Sigmoid colon (tissue), 7 donors: ENCODE measurements at places on chromosomes 6 and 20.

DNA sequence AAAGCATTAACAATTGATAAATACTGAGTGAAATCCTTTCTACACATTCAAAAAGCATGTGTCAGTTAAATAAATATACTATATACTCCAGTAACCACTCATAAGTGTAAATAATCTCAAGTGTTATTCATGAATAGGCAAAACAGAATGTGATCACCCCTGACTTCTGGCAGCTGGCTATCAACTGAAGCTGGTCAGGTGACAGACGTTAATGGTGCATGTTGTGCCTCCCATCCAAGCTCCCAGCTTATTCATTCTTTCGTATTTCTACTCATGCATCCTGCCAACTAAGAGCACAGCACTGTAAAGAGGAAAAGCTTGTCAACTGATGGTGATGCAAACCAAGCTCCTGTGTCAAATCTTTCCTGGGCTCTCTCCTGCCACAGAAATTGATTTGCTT lies 7.7 kb downstream of the PSMB1 start:
- no peak for DNase-seq

DNA sequence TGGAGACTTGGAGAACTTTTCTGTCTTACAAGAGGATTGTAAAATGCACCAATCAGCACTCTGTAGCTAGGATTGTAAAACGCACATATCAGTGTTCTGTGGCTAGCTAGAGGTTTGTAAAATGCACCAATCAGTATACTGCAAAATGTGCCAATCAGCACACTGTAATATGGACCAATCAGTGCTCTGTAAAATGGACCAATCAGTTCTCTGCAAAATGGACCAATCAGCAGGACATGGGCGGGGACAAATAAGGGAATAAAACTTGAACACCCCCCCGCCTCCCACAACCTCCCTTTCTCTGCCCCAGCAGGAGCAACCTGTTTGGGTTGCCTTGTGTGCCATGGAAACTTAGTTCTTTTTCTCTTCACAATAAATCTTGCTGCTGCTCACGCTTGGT lies 12.8 kb upstream of the RPS10 start:
- DNase-seq: no peak

- no peak for DNase-seq
These were observed 32.5 kb upstream of the MAS1L start for GRCh38 chr6:29520232-29520631.

DNA sequence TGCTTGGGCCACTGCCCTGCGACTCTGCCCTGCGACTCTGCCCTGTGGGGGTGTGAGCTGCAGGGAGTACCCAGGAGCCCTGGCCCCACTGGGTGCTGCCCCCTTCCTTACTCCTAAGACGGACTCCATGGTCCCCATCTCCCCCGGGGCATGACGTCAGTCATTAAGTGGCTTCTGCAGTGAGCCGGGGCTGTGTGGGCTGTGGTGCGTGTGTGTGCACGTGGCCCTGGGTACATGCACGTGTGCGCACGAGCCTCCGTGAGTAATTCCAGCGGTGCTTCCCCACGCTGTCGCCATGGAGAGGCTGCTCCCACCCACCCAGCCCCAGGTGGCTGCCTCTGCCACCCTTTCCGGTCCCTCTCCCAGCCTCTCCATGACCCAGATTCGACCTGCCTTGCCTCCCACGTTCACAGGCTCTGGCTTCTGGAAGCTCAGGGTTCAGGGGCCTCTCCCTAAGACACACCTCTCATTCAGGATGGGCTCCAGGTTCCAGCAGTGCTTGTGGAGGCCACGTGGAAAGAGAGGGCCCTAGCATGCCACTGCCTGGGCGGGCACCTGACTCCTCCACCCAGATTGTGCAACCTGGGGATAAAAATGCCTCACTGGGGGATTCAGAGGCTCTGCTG lies 88.3 kb downstream of the DLGAP4 start:
- DNase-seq: no peak
